Tibial nerve (tissue), 4 donors: ENCODE measurements at places on chromosomes 16 and 17. TPM values are rescaled to one million over a fixed set of nuclear protein-coding genes. Genes with fewer than 3 reads are reported as not detected.

The LRRC46 gene
- 0.60 TPM for total RNA-seq

The PRRT2 gene
- 24.0 TPM for total RNA-seq

The TBC1D3 gene
- not detected for total RNA-seq

The CACNG4 gene
- 0.44 TPM for total RNA-seq

The OSBPL7 gene
- total RNA-seq, result 13.4 TPM

The RNF135 gene
- 33.3 TPM for total RNA-seq

The KCNH6 gene
- total RNA-seq, result not detected

The CD79B gene
- total RNA-seq, result 9.4 TPM

The CMIP gene
- total RNA-seq, result 48.8 TPM

The TNFRSF13B gene
- not detected for total RNA-seq

The GOSR1 gene
- 28.7 TPM for total RNA-seq

The LLGL2 gene
- total RNA-seq, result 8.8 TPM

The HEATR9 gene
- not detected for total RNA-seq

DNA sequence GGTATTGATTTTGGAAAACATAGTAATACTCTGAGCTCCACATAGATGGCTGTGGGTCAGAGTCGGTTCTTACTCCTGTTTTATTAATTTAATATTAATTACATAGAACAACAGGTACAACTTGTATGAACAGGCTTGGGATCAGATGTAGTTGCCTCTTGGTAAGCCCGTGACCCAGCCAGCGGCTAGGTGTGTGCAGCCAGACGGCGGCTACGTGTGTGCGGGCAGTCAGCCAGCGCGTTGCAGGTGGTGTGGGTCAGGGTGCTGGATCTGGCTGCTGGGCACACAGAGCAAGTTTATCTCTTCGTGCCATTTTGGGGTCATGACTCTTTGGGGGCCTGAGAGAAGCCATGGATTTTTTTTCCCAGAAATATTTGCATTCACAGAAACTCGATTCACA is 30.3 kb downstream of the DBNDD1 start:
- no peak for DNase-seq

GRCh38 chr17:78748730-78749317 is 33.2 kb downstream of the CYTH1 start:
- DNase-seq, result peak; percentile 69

GRCh38 chr16:20359997-20360396 is 7.5 kb upstream of the UMOD start:
- no peak for DNase-seq

- no peak for DNase-seq
These were observed 476 bp downstream of the KCNH4 start for GRCh38 chr17:42180411-42180921.

DNA sequence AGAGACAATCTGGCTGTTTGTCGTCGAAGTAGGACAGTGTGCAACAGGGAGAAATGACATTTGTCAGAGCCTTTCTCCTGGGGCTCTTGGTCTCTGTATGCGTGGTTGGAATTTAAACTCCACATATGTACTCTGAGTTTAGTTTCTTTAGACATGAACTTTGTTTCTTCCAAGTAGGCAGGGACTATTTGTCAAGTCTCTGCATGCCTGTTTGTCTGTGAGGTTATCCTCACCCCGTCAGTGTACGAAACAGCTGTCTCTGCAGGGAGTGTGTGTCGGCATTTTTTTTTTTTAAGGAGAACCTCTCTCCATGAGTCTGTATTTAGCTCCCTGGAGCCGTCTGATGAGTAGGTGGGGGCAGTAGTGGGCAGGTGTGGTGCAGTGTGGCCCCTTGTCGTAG is 29.7 kb downstream of the NDEL1 start:
- DNase-seq, result no peak

GRCh38 chr17:78294776-78295175 is 63.3 kb downstream of the TMEM235 start:
- no peak for DNase-seq

DNA sequence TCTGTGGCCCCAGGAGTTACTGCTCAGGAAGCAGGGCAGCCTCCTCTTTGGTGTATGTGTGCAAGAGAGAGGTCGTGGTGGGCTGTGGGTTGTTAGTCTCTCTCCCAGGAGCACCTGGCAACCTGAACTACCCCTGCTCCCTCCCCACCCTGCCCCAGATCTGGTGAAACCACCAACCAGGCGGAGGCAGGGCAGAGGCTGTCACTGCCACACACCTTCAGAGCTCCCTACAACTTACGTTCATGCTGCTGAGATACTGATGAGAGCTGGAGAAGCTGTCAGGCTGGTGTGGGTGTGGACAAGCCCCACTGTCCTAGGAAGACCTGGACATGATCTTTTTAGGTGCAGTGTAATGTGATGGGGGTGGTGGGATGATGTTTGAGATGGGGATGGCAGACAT is 24.3 kb downstream of the GOSR2 start:
- no peak for DNase-seq

DNA sequence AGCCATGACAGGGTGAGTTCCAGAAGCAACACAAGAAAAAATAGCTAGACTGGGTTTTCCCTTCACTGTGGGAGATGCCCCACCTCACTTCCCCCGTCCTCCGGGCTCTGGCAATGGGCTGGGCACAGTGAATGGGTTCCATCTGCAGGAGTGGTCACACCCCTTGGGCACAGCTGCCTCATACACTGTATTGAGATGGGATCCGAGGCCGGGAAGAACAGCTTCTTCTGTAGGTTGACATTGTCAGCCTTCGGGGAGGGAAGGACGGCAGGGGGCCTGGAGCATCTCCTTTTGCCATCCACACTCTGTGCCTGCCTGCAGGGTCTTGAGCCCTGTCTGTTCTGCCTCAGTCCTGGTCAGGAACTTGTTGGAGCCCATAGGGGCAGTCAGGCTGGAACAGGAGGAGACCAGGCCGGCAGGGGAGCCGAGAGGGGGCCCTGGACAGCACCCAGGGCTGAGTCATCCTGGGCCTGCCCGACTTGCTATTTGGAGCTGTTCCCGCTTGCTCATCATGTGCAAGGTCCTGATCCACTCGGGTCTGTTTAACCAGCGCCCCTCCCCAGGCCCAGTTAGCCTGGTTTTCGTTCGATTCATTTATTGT is 286.7 kb downstream of the SEC14L1 start:
- no peak for DNase-seq

DNA sequence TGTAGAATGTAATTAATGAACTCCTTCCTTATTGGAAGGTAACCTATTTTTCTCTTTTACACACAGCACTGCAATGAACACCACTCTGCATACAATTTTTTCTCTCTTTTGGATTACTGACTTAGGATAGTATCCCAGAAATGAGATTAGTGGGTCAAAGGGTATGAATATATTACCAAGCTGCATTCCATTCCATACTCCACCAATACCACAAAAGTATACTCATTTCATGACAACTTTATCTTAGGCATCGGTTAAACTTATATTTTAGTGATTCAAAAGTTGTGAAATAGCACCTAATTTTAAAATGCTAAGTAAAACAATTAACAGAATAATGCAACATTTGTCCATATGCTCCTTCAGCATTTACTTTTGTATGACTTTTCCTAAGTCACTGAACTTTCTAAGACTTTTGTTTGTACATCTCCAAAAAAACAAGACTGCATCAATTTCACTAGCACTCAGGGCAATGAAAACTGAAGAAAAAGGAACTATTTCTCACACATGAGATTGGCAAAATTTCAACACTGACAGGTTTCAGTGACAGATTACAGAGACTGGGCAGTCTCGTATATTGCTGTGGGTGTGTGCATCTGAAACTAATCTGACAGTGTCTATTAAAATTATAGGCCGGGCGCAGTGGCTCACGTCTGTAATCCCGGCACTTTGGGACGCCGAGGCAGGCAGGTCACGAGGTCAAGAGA is 32.1 kb downstream of the HELZ start:
- DNase-seq, result no peak

DNA sequence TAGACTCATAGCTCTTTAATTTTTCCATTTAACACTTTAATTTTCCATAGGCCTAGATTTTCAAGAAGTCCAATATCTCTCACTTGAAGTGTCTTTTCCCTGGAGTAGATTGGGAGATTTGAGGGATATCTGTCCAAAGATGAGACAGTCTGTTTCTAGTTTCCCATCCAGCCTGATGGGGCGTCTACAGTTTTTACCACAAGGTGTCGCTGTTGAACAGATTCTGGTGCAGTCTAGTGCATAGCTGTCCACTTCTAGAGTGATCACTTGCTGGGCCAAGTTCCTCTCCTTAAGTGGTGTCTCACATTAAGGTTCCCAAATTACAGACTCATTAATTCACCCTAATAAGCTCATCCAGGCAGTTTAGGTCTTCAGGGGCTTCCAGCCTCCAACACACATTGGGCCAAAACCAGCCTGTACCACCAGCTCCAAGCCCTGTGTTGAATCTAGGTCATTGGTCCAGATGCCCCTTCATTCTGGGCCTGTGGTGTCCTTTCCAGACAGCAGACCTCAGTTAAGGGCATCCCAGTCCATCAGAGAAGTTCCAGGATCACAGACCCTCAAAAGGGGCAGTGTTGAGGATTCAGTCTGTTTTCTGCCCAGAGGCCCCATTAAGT is 9.4 kb downstream of the SNX20 start:
- no peak for DNase-seq

- DNase-seq, result no peak
These were observed 69.7 kb downstream of the RPA1 start for GRCh38 chr17:1899403-1900000.

- DNase-seq, result peak; percentile 67
These were observed 419.4 kb downstream of the SOX9 start for GRCh38 chr17:72539981-72540897.

GRCh38 chr17:37475731-37476420 is 13.8 kb upstream of the DUSP14 start:
- DNase-seq, result no peak

- no peak for DNase-seq
These were observed 84.2 kb downstream of the ZFHX3 start for GRCh38 chr16:72963533-72964315.

DNA sequence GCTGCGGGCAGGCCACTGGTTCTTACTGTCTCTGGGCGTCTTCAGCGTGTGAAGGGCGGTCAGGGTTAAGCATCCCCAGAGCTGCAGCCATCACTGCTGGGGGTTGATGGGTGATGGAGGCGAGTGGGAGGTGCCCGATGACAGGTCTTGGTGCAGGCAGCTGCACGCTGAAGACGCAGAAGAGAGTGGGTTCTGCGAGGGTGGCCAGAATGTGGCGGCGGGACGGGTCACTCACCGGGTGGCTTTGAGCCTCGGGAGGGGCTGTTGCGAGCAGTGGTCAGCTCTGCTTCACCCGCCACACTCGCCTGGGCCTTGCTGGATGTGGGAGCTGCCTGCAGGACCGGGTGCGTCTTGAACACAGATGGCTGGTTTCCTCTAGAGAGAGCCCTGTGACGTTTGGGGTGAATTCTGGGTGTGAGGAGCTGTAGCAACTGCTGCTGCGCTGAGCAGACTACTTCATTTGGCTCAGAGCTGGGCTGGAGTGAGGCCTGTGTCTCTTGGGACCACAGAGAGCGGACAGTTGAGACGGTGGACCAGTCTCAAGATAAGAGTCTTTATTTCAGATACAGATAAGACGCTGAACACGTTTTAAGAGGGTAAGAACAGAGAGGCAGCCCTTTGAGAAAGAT is 44.6 kb upstream of the ZNF750 start:
- DNase-seq, result no peak

- DNase-seq, result peak; percentile 31
These were observed 1.1 kb downstream of the CD79B start for GRCh38 chr17:63930951-63931575.

- DNase-seq, result no peak
These were observed 860 bp downstream of the TIGD7 start for GRCh38 chr16:3304370-3304769.

DNA sequence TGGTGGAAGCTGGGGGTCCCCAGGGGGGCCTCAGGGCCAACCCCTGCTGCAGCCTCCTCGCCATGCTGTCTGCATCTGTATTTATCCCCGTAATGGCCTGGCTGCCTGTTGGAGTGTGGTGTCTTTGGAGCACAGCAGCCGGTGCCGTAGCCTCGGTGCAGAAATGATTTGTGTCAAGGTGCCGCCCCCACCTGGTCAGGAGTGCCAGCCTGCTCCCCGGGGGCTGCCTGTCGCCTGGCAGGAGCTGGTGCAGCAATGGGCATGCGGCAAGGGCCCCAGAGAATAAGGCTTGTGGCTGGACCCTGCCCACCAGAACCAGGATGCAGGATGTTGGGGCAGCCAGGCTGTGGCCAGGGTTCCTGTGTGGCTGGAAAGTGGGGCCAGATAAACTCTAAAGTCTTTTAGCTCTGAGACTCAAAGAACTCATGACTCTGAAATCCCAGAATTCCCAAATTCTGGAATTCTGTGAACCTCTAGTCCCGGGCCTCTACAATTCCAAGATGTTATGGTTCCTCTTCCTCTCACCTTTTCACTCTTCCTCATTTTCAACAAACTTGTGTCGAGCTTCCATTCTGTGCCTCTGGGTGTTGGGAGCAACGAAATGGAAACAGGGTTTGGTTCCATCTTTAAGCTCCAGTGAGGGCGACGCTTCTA is 5.9 kb downstream of the CPNE2 start:
- DNase-seq, result no peak

GRCh38 chr17:21379080-21379711 is 3.0 kb downstream of the KCNJ12 start:
- DNase-seq, result no peak

- no peak for DNase-seq
These were observed 3.3 kb downstream of the PRSS53 start for GRCh38 chr16:31085411-31085810.

- no peak for DNase-seq
These were observed 31.1 kb downstream of the HS3ST3B1 start for GRCh38 chr17:14331982-14332298.

- no peak for DNase-seq
These were observed 120.7 kb downstream of the GAS7 start for GRCh38 chr17:10077561-10078299.

DNA sequence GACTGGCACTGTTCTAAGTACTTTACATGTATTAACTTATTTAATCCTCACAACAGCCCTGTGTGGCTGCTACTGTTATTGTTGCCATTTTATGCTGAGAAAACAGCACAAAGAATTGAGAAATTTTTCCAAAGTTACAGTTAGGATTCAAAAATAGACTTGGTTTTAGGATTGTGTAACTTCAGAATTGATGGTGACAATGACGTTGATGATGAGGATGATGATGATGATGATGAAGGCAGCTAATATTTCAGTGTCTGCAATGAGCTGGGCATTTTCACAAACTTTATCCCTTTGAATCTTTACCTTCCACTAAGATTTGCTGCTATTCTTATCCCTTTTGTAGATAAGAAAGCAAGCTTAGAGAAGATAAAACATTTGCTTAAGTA is 22.1 kb downstream of the PRKCB start:
- DNase-seq, result no peak

GRCh38 chr17:65956814-65957213 is 235.1 kb downstream of the CEP112 start:
- DNase-seq, result no peak

DNA sequence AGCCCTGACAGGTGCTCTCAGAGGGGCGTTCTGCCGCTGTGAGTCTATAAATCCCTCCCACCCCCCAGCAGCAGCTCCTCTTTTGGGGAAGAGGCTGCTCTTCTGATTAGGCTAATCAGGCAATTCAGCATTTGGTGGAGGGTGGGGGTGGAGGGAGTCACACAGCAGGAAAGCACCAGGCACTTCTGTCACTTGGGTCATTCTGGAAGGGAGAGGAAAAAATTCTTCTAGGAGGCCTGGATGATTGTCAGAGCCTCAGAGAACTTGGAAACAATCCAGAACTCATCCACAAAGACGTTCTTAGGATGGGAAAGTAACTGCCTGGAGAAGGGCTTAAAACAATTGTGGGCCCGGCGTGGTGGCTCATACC is 7.3 kb upstream of the SSTR2 start:
- DNase-seq, result no peak

GRCh38 chr17:64103391-64104364 is 26.3 kb downstream of the ERN1 start:
- no peak for DNase-seq
